NCI-H524 treated with DMSO at 0.1 percent for 48 hours (cell line): ENCODE measurements at places on chromosomes 13 and 19.

DNA sequence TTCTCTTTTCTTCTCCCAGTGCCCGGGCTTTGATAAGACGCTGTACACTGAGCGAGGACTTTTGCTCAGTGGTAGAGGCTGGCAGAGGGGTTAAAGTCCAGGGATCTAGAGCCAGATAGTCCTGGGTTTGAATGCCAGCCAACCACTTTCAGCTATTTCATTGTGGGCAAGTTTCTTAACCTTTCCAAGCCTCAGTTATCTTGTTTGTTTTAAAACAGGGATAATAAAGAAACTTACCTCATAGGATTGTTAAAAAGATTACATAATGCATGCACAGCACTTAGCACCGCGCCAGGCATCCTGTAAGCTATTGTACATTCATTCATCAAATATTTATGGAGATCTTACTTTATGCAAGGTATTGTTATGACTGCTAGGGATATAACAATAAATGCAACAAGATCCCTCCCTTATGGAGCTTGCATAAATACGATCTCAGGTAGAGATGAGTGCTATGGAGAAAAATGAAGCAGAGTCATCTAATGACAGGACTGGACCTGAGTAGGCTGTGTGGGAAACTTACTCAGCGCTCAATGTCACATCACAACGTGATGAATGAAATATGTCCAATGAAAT lies 70.8 kb downstream of the LNX2 start:
- no peak for DNase-seq

GRCh38 chr13:86960876-86961275 lies 710.3 kb upstream of the SLITRK5 start:
- no peak for DNase-seq

DNA sequence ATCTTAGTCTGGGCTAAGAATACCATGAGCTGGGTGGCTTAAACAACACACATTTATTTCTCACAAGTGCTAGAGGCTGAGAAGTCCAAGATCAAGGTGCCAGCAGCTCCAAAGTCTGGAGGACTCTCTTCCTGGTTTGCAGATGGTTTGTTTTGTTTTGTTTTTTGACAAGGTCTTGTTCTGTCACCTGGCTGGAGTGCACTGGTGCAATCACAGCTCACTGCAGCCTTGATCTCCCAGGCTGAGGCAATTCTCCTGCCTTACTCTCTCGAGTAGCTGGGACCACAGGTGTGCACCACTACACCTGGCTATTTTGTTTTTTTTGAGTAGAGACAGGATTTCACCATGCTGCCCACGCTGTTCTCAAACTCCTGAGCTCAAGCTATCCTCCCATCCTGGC lies 15.5 kb downstream of the APLP1 start:
- no peak for DNase-seq

DNA sequence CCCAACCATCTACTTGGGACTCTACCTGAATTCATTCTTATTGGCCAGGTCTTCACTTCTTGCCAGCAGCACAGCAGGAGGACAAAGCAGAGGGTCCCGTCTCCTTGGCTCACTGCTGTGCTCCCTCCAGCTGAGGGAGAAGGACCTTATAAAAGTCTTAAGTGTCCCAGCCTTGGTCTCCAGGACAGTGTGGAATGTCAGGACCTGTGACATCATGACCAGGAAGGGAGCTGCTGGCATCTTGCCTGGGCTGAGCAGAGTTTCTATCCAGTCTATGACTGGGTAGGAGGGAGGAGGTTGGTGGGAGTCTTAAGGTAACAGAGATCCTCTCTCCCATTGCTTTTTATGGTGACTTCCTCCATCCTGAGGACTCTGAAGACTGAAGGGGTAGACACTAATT lies 56.6 kb upstream of the ANKRD10 start:
- DNase-seq, result no peak

DNA sequence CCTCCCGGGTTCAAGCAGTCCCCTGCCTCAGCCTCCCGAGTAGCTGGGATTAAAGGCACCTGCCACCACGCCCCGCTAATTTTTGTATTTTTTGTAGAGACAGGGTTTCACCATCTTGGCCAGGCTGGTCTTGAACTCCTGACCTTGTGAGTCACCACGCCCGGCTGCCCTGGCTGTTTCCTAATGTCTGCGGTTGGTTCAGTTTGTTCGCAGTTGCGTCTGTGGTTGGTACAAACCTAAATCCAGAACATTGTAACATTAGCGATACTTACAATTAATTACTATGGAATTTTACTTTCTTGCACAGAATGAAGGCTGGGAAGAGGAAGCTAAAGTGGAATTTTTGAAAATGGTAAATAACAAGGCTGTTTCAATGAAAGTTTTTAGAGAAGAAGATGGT lies 38.1 kb downstream of the RNF17 start:
- DNase-seq, result no peak

- DNase-seq, result no peak
Measured at GRCh38 chr19:7618771-7619510, 10.4 kb downstream of the XAB2 start.

DNA sequence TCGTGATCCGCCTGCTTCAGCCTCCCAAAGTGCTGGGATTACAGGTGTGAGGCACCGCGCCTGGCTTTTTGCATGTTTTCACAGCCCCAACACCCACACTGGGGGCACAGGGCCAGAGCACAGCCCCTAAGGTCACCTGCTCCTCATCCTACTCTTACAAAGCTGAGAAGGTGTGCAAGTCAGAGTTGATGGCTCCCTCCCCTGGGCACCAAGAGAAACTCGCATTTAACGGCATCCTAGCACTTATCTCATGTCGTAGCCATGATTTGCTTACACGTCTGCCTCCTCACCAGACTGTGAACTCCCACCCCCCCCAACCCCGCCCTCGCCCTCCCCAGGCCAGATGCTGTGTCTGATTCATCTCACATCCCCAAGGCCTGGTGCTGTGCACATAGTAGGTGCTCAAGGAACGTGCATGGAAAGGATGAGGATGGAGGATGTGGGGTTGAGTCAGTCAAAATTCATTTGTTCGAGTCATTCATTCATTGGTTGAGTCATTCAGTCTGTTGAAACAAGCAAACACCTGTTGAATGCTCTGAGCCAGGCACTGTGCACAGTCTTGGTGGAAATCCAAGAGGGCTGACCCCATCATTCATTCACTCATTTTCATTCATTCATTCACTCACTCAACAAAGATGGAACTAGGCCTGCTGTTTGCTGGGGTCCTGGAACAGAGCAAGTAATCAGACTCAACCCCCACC lies 11.3 kb downstream of the SHANK1 start:
- DNase-seq, result no peak

DNA sequence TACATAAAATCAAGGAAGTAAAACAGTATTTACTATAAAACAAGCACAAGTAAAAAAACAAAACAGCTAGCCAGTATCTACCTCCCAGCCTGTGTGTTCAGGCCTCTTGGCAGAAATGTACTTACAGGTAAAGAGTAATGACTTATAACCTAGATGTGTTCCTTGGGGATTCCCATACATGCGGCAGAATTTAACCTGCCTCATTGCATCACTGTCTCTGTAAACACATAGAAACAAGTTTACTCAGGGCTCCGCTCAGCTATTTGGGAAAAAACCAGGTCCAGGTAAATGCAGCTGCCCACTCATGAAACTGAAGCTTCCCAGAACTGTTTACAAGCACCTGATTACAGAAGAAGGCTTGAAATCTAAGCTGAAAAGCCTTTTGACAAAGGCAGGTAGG lies 50.7 kb upstream of the SERP2 start:
- DNase-seq, result no peak

GRCh38 chr13:71871176-71871754 lies 4.3 kb upstream of the DACH1 start:
- no peak for DNase-seq

DNA sequence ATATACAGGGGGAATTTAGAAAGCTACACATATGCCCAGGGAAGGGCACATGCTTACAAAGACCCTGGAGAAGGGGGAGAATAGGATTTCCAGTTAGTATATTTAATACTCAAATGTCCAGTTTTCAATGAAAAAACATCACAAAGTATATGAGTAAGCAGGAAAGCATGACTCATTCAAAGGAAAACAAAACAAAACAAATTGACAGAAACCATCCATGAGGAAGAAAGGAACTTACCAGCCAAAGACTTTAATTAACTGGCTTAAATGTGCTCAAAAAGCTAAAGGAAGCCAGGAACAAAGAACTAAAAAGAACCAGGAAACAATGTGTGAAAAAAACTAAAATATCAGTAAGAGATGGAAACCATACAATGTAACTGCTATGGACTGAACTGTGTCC lies 716.2 kb upstream of the ARGLU1 start:
- DNase-seq, result no peak

GRCh38 chr19:48617146-48617937 lies 1.6 kb downstream of the RPL18 start:
- DNase-seq, result no peak

DNA sequence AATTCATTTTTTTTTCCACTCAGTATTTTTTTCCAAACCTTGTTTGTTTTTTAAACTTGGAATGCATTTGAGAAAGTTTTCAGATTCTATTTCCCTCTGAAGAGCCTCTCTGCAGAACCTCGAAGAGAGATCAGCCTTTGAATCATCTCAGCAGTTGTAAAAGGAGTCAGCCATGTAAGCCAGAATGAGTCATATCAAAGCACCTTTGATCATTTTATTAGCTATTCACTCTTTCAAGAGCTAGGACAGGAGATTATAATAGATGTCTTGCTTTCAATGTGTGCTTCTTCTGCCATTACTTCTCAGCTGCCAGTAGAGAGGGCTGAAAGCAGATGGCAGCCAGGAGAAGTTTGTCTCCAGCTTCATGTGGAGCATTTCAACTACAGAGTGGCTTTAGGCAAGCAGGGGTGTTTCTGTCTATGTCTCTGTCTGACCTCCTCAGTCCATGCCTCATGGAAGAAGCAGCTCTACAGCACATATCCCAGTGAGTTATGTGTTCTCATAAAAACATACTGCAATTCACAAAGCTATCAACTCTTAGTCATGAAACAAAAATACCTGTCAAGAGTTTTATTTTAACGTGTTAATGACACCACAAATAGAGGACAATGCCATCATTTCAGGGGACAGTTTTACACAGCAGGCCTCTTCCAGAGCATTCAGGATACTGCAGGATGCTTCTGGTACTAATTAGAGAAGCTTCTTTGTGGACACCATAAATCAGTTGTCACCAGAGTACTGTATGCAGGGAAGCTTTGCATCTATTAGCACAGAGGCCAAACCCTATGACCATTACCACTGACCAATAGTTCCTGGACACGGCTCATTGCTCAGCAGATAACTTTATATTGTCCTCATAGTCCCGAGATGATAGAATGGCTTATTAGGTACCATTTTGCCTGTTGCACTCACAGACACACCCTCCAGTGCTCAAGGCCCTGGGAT lies 94.3 kb downstream of the NHLRC3 start:
- no peak for DNase-seq

- no peak for DNase-seq
Measured at GRCh38 chr19:4830768-4831265, 695 bp downstream of the TICAM1 start.

DNA sequence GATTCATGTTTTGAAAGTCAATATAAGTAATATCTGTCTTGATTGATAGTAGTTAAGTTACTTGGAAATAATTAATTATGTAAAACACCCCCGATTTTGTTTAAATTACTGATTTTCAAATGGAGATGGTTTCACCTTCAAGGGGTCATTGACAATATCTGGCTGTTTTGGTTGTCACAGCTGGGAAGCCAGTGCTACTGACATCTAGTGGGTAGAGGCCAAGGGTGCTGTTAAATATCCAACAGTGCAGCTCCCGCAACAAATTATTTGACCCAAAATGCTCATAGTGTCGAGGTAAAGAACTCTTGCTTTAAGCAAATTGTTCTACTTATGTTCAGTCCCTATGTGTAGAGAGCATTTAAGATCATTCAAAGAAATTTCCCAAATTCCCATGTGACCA lies 50.6 kb upstream of the PCDH20 start:
- no peak for DNase-seq

DNA sequence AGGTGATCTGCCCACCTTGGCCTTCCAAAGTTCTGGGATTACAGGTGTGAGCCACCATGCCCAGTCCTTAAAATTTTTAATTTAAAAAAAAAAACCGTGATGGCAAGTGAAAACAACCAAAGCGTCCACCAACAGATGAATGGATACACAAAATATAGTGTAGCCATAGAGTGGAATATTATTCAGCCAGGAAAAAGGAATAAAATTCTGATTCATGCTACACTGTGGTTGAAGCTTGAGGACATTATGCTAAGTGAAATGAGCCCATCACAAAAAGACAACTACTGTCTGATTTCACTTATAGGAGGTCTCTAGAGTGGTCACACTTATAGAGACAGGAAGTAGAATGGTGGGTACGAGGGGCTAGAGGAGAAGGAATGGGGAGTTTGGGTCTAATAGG lies 26.3 kb upstream of the KLF2 start:
- DNase-seq, result no peak

DNA sequence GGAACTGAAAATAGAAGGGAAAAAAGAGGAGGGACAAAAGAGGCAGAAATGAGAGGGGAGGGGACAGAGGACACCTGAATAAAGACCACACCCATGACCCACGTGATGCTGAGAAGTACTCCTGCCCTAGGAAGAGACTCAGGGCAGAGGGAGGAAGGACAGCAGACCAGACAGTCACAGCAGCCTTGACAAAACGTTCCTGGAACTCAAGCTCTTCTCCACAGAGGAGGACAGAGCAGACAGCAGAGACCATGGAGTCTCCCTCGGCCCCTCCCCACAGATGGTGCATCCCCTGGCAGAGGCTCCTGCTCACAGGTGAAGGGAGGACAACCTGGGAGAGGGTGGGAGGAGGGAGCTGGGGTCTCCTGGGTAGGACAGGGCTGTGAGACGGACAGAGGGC lies at the start of gene CEACAM5:
Gene CEACAM5, plus strand, starts transcription at position 146 of the 400 bp plus-strand sequence. Its CDS starts 106 bp downstream, at position 252.
- DNase-seq, result no peak

- no peak for DNase-seq
Measured at GRCh38 chr19:57002710-57003109, 117.1 kb upstream of the USP29 start.

DNA sequence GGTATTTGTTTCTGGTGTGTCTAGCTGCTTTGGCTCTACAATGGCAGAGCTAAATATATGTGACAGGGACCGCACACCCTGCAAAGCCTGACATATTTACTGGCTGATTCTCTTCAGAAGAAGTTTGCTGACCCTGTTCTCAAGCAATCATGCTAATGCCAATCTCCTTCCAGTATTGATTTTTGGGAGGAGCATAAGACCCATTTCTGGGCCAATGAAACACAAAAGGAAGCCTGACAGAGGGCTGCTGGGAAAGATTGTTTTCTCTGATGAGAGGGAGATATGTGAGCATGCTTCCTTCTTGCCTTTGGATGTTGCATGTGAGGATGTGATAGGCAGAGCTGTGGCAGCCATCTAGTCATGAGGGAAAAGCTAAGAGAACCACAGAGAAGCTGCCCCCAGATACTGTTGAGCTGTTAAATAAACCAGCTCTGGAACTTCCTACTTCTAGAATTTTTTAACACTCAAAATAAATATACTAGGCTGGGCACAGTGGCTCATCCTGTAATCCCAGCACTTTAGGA lies 31.4 kb upstream of the TPTE2 start:
- DNase-seq, result no peak

DNA sequence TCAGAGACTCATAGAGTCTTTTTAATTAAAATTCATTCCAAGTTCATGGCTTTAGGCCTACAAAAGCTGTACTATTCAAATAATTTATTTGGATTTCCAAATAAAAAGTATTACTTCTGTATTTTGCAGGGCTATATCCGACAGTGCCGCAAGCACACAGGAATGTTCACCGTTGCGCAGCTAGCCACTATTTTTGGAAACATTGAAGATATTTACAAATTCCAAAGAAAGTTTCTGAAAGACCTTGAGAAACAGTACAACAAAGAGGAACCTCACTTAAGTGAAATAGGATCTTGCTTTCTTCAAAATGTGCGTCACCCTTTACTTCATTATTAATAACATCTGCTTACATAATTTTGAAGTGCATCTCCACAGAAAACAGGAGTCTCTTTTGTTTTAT lies 20.5 kb upstream of the C1QTNF9 start:
- DNase-seq, result no peak
